ENCODE measurements at places on chromosomes 12 and 14.

GRCh38 chr12:75781532-75782046 lies 250.0 kb downstream of the PHLDA1 start:
- DNase-seq = no peak

GRCh38 chr12:92551853-92552397 lies 150.9 kb upstream of the PLEKHG7 start:
- no peak for DNase-seq

DNA sequence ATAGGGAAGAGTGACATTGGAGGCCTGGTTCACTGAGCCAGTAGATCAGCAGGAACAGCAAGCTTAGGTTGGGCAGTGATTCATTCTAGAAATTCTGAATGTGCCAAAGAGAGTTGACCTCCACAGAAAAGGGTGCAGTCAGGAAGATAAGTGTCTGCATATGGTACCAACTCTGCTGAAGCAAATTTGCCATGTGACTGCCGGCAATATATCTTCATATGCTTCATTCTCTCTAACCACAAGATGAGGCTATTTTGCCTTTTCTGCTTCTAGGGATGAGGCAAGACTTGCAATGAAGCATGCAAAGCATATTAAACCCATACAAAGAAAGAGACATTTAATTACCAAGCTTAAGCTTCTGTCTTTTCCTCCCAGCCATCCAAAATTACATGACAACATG lies 13.6 kb downstream of the CCDC198 start:
- DNase-seq = no peak

DNA sequence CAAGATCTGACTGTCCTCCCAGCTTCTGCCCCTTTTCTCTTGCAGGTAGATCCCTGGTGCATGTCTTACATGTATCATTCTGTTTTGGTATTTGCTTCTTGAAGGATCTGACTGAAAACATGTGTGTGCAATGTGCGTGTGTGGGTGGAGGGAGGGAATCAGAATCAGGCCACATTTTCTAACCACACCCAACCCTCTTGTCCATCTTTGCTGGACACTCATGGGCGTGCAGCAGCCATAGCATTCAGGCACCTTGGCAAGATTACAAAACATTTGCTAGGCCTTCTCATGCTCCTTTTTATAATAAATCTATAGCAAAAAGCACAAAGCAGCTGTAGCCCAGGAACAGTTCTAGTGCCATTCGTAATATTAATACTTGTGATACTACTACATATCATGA lies 233.6 kb upstream of the E2F7 start:
- DNase-seq = no peak
